Thymus (tissue), 14 donors: ENCODE measurements at places on chromosomes 7 and 10. TPM values are rescaled to one million over a fixed set of nuclear protein-coding genes. Genes with fewer than 3 reads are reported as not detected.

- DNase-seq = peak; percentile 9
Observed at GRCh38 chr7:1752771-1753563, 82.9 kb downstream of the ELFN1 start.

DNA sequence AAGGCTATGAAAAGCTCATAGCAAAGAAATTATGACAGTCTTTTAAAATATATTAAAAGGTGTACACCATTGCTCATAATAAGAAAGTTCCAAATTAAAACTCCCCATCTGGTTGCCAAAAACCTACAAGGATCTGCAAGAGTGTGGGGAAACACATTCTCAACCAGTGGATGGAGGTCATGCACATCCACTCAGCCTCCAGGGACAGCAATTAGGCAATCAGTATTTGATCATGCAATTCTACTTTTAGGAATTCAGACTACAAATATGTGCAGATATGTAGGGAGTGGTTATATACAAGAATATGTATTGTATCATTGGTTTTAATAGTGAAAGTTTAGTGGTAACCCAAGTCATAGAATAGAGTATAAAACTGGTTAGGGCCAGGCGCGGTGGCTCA, 157.8 kb downstream of the FGFR2 start:
- DNase-seq = no peak

Gene SPDYE2B
- total RNA-seq = not detected

Gene PTER
- 15.5 TPM for total RNA-seq
